ENCODE measurements at places on chromosomes 1 and 21. TPM values are rescaled to one million over a fixed set of nuclear protein-coding genes. Genes with fewer than 3 reads are reported as not detected.

GRCh38 chr21:44907966-44908895 lies 12.5 kb downstream of the ITGB2 start:
- DNase-seq = no peak
- no peak overlapping the region for H3K4me3 ChIP-seq
- no peak overlapping the region for H3K27ac ChIP-seq
- peaks cover 24% of the 10 kb centered on the region for H3K27me3 ChIP-seq
- no peaks in the 10 kb centered on the region for H3K4me1 ChIP-seq
- no peaks in the 10 kb centered on the region for H3K36me3 ChIP-seq

- no peaks in the 10 kb centered on the region for H3K27me3 ChIP-seq
- no peak overlapping the region for H3K27ac ChIP-seq
- no peak overlapping the region for H3K4me3 ChIP-seq
These were observed 44.6 kb downstream of the PDPN start for GRCh38 chr1:13628218-13628617.

Gene MTFR1L
- total RNA-seq = 44.6 TPM

DNA sequence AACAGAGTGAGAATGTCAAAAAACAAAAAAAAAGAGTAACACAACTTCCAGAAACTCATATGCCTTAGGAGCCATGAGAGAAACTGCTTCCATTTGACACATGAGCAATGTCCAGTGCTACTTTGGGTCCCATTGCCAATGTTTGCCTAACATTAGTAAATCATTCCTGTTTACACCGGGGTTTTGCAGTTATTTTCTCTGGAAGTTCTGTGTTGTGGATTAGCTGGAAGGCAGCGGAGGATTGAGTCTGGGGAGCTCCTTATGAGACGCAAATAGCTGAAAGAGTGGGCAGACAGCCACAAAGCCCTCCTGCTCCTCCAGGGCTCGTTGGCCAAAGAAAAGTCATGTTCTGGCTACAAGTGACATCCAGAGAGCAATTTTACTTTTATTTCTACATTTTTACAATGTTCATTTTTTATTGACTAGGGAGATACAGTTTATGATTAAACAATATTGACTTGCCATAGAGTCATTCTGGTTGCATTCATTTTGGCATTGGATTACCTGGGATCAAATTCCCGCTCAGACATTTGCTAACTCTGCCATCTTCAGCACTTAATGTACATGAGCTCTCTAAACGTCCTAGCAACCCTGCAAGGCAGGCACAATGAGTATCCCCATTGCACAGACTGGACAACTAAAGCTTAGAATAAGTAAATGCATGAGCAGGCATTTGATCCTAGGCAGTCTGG lies 66.4 kb upstream of the GALNT2 start:
- no peak overlapping the region for H3K27ac ChIP-seq
- no peaks in the 10 kb centered on the region for H3K4me1 ChIP-seq
- no peak for DNase-seq
- H3K4me3 ChIP-seq = no peak overlapping the region
- H3K27me3 ChIP-seq = peaks cover 8% of the 10 kb centered on the region

DNA sequence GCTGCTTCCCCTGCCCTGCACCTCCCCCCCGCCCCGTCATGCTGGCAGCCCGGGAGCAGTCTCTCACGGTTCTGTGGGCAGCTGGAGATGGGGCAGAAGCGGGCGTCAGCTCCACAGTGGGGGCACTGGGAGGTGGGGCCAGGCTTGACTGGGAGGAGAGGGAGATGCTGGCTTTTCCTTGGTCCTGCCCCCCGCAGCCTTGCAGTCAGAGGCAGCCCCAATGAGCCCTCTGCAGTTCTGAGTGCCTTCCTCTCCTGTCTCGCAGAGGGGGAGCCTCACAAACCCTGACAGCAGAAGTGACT lies 21.7 kb downstream of the ARHGEF10L start:
- no peaks in the 10 kb centered on the region for H3K27me3 ChIP-seq
- no peak overlapping the region for H3K27ac ChIP-seq
- DNase-seq = no peak
- H3K4me3 ChIP-seq = no peak overlapping the region
- no peaks in the 10 kb centered on the region for H3K36me3 ChIP-seq

- H3K27ac ChIP-seq = peak overlapping the region; percentile 99
- peak overlapping the region; percentile 66 for H3K4me3 ChIP-seq
- DNase-seq = peak; percentile 88
- H3K27me3 ChIP-seq = no peaks in the 10 kb centered on the region
- peaks cover 18% of the 10 kb centered on the region for H3K4me1 ChIP-seq
These were observed 451 bp upstream of the CASP9 start for GRCh38 chr1:15524283-15525049.

GRCh38 chr1:156832434-156832833 lies 15.8 kb upstream of the SH2D2A start:
- H3K27ac ChIP-seq = no peak overlapping the region
- H3K36me3 ChIP-seq = no peaks in the 10 kb centered on the region
- DNase-seq = no peak
- H3K4me3 ChIP-seq = no peak overlapping the region
- no peaks in the 10 kb centered on the region for H3K4me1 ChIP-seq
- peaks cover 58% of the 10 kb centered on the region for H3K27me3 ChIP-seq

DNA sequence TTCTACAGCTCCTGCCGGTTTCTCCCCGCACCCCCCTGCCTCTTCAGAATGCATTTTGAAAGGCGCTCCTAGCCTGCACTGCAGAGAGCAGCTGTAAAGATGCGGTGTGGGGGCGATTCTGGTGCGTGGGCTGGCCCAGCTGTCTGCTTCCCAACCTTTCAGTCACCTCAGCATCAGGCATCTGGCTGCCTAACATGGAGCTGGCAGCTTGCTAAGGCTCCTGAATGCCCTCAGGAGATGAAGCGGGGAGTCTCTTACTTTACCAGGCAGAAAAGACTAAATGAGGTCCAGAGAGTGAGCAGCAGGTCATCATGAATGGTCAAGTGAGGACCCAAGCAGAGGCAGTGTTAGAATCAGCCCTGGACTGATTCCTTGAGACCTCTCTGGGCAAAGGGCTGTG lies 8.7 kb downstream of the IER5 start:
- DNase-seq = no peak
- peak overlapping the region; percentile 35 for H3K27ac ChIP-seq
- H3K27me3 ChIP-seq = no peaks in the 10 kb centered on the region
- H3K4me3 ChIP-seq = no peak overlapping the region
